ENCODE measurements at places on chromosomes 12 and 14.

- ATAC-seq: no peak
Observed at GRCh38 chr12:89756194-89756584, 47.6 kb upstream of the ATP2B1 start.

- ATAC-seq: no peak
Observed at GRCh38 chr12:117875744-117876435, 92.9 kb downstream of the KSR2 start.

DNA sequence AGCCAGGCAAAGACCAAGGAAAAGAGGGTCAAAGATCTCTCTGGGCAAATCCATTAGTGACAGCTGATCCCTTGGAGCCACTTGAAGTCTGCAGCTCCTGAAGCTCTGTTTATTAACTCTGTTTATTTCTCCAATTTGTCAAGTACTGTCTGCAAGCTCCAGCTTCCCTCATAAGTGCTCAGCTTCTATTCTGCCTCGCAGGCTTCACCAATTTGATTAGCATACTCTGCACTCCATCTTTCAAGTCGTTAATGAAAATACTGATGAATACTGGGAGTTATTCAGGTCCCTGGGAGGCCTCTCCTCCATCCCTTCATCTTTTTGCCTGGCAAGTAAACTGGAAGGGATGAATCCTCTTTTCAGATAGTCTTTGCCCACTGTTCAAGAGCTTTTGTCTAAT is 54.3 kb downstream of the TTC9 start:
- ATAC-seq: no peak

GRCh38 chr12:62762645-62763044 is 172.3 kb downstream of the PPM1H start:
- ATAC-seq: no peak

- ATAC-seq: no peak
Observed at GRCh38 chr12:117590999-117591398, 229.6 kb upstream of the NOS1 start.

DNA sequence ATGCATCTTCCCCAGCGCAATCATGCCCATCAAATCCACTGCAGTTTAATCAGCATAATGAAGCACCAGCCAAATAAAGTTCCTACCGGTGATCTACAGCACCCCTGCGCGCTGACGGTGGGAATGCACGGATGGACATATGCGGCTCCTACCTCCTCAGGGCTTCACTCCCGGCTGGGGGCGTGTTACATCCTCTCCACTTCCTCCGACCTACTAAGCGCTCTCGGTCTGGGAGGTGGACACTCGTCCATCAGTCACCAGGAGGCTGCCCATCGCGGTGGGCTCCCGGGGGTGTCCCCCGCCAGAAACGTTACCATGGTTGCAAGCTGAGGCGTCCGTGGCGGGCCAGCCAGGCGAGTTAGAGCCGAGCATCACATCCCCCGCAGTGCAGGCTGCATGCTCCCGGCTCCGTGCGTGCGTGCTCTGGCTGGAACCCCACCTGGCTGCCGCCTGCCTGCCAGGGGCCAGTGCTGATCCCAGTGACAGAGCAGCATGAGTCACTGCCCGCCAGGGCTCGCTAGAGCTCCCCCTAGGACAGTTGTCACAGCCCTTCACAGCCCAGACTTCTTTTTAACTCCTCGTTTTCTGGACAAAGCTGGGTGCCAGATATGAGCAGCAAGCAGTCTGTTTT is 73.0 kb downstream of the CIT start:
- peak; percentile 72 for ATAC-seq

DNA sequence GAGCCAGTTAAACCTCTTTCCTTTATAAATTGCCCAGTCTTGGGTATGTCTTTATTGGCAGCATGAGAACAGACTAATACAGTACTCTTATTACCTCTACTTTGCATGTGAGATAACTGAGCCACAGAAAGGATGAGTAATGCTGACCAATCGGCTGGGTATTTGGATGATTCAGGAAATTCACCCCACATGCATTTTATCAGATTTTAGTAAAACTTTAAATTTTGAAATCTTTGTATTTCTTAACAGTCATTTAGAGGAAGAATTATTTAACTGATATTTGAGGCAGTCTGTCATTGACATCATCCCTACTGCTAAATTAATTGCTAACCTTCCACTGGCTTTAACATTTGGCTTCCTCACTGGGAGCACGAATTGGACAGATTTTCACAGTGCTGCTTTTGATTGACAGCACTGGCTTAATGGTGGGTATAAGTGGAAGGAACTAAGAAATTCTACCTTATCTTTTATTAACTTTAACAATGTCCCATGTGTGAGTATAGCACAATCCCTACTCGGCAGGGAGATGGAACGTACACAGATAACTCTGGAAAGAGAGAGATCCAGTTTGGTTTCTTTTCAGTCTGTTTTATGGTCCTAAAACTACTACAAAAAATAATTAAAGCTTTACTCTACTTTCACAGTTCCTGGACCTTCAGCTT is 261.0 kb downstream of the DACT1 start:
- ATAC-seq: peak; percentile 57

GRCh38 chr12:14664434-14665023 is 31.9 kb downstream of the GUCY2C start:
- ATAC-seq: no peak

GRCh38 chr12:53344487-53344823 is 8.3 kb upstream of the SP7 start:
- ATAC-seq: no peak

DNA sequence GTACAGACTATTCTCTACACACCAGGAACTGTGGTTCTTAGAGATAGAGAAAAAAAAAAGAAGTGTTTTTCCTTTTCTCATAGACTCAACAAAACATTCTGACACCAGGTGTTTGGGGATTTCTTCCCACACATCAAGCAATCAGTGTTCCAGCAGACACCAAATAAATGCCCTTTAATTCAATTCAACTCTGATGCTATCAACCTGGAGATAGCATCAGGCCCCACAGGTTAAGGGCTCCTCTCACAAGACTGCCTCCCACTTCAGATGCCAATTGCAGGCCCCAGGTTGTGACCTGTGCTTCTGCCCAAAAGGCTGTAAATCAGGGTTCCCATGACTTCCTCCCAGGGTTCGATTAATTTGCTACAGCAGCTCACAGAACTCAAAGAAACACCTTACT is 36.7 kb downstream of the RPS29 start:
- no peak for ATAC-seq

GRCh38 chr14:54040846-54041245 is 84.2 kb upstream of the BMP4 start:
- no peak for ATAC-seq

DNA sequence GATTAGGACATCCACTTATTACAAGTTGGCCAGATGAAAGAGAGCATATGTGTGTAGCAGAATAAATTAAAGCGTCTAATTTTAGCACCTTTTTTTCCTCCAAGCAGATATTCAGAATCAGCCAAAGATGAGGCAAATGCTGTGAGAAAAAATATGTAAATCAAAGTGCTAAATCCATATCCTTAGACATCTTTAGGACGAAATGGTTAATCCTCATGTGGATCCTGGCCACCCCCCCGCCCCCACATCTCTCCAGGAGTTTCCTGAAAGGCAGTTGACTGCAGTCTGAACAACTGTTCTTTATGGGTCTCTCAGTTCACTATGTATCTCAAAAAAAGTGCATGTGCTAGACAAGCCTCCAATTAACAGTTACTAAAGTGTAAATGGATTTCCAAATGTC is 1768.1 kb upstream of the SEL1L start:
- ATAC-seq: no peak

GRCh38 chr12:130254461-130255276 is 83.0 kb upstream of the PIWIL1 start:
- ATAC-seq: no peak

DNA sequence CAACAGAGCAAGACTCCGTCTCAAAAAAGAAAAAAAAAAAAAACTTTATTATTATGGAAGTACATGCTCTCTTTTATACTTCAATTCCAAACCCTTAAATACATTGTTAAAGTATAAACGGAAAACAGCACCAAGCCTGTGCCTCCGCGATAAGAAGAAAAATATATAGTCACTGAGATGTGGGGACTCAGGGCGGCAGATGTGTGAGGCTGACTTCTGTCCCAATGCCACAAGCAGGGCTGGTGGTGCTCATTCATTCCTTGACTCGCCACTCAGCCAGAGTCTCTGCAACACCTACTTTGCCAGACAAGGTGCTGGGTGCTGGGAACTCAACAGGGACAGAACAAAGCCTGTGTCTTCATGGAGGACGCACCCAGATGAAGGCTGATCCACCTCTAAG is 13.8 kb downstream of the LGMN start:
- ATAC-seq: no peak

DNA sequence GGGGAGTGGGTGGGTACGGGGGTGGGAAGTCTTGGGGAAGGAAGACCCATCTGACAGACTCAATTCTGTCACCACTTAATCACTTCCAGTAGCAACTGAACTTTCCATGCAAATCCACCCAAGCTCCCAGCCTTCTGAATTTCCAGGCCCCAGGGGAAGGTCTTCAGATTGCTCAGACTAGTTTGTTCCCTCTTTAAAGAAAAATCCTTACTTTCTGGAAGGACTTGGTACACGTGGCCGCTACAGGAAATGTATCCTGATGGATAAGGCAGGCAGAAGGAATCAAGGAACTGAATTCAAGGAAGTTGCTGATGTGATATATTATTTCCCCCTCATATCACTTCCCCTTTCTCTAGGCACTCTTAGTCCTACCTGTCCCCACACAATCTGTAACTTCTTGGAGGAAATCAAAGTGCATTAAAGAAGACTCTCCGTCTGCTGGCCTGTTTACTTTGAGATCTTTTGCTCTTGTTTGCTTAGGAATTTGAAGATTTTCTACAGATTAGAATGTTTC is 6.4 kb downstream of the NFKBIA start:
- peak; percentile 37 for ATAC-seq
